Left lobe of liver (tissue), 2 donors: ENCODE measurements at places on chromosomes 7 and 10. TPM values are rescaled to one million over a fixed set of nuclear protein-coding genes. Genes with fewer than 3 reads are reported as not detected.

DNA sequence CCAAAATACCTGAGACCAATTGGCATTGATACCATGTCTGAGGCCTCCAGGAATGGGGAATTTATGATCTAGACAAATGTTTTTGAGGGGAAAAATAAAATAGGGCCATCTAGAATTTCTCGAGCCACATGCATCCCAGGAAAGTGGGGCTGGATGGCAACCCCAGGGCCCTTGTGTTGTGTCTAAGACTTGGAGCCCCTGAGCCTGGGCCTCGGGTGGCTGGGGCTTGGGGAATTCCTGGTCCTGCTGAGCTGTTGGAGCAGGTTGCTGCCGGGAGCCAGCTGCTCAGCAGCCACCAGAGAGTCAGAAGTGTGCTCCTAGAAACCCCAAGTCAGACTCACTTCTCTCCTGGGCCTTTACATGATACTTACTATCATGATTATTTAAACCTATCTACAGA is 172.9 kb downstream of the WDR37 start:
- no peak for DNase-seq

DNA sequence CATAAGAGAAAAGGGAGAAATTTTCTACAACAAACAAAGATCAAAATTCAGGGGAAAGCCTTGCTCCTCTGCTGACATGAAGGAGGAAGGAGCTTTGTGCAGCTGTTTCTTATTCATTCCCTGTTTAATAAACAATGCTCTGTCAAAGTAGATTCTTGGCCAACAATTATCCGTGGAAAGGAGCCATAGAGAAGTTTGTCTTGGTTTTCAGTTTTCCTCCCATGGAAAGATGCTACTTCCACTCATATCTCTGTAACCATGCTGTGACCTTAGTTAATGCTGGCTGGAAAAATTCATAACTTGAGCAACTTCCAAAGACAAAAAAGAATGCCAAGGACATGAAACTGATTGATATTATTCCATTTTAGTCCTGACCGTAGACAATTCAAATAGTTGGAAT is 8.1 kb downstream of the DDC start:
- no peak for DNase-seq

DNA sequence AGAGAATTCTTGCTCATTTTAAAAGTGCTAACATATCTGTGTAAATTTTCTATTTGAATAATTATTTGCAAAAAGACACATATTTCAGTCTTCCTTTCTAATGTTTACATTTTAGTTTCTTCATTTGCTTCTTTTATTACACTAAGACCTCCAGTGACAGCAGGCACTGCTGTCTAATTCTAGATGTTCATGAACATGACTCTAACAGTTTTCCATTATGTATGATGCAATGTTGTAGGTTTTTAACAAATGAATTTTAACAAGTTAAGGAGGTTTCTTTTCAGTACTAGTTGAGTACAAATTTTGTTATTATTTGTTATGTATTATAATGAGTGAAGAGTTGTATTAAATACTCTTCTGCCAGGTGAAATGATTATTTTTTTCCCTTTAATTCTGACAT is 83.6 kb downstream of the GRB10 start:
- DNase-seq: no peak

TRIM73 gene
- 4.2 TPM for total RNA-seq

GRID2IP gene
- not detected for total RNA-seq

DNA sequence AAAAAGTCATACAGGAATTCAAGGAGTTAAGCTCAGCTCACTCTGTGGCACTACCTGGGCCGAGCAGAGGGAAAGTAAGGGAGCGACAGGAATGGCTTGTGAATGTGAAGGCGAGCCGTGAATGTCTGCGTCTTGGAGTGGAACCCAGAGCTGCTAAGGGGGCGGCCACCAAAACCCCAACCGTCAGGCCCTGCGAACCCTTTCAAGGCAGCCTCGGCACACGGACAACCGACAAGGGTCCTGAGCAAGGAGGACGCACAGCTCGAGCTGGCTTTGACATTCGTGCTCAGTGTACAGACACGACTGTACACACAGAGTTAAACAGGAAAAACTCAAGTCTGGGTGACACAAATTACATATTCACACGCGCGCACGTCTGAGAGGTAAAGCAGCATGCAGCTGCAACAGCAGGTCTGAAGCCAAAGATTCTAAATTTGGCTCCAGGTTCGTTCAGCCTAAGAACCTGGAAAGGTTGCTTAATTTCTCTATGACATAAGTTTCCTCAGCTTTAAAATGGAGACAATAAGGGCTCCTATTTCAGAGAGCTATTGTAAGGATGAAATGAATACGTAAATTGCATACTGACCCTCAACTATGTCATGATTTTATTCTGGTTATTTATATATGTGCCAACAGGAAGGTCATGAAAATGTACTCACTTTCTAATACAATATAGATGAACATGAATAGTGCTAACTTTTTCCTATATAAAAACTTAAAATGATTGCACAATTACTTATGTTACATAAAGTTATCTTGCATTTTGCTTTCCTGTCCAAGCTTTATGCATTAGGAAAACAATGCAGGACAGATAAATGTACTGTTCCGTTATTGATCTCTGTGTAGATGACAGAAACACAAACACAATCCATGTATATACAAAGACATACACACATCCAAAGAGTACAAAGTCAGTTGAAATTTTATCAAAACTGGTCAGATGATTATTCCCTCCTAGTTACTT is 192.9 kb downstream of the ZMYND11 start:
- no peak for DNase-seq

CALN1 gene
- 0.45 TPM for total RNA-seq

GRCh38 chr10:96967847-96968246 is 135.7 kb downstream of the LCOR start:
- DNase-seq: no peak

- DNase-seq: no peak
These were observed 38.2 kb downstream of the CTNNA3 start for GRCh38 chr10:67657775-67658174.

- DNase-seq: no peak
These were observed 19.2 kb downstream of the GCC1 start for GRCh38 chr7:127566242-127566641.

- no peak for DNase-seq
These were observed 185.6 kb downstream of the FANK1 start for GRCh38 chr10:126081841-126082466.

GRCh38 chr7:127417346-127417745 is 24.8 kb upstream of the ZNF800 start:
- no peak for DNase-seq

ACTL6B gene
- not detected for total RNA-seq

CAV1 gene
- total RNA-seq: 9.3 TPM

GRCh38 chr7:22351878-22352277 is 5.1 kb downstream of the RAPGEF5 start:
- no peak for DNase-seq

- DNase-seq: no peak
These were observed 120.0 kb downstream of the LYZL1 start for GRCh38 chr10:29408847-29409240.

CRCP gene
- total RNA-seq: 17.5 TPM

SEMA4G gene
- total RNA-seq: 80.4 TPM

DNA sequence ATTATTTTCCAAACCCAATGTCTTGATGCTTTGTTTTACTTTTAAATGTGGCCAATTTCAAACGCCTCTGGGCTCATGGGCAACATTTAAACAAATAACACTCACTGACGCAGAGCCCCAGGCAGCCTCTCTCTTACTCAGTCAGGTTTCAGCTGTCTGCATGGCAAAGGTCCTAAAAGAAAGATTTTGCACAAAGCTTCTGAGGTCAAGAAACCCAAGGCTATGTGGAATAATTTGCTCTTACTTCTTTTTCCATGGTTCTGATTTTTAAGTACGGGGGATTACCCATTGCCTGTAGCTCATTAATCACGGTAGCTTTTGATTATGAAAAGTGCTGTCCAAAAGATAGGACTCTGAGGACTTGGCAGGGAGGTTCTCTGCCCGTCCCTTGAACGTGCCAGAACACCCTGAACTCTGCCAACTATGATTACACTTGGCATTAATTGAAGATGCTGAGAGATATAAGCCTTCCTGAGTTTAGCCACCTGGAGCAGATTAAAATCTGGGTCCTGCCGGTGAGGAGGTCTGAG is 14.1 kb upstream of the MSRB2 start:
- DNase-seq: no peak

KCNH2 gene
- 0.28 TPM for total RNA-seq

DNA sequence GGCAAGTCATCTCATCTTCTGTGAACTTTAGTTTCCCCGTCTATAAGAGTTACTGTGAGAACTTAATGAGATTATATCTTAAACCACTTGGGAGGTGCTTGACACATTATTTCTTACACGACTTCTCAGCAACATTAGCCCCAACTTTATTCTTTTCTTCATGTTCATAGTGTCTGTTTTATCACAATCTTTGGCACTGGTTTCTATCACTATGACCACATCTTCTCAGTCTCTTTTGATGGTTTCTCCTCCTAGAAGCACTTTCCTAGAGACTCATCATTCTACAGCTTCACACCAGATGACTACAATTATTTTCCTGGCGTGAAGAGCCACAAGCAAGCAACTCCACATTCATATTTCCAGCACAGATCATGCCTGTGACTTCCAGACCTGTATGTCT is 26.5 kb upstream of the BET1 start:
- no peak for DNase-seq

- no peak for DNase-seq
These were observed 5.1 kb downstream of the SCART1 start for GRCh38 chr10:133458710-133459453.

- DNase-seq: no peak
These were observed 175.3 kb upstream of the TMEM229A start for GRCh38 chr7:124208173-124208572.

MOGAT3 gene
- 12.0 TPM for total RNA-seq

GRCh38 chr7:47581438-47581803 is 490 bp downstream of the TNS3 start:
- peak; percentile 71 for DNase-seq
